ENCODE measurements at places on chromosomes 6 and 20.

- DNase-seq: no peak
Measured at GRCh38 chr6:53767941-53768340, 26.9 kb upstream of the LRRC1 start.

GRCh38 chr20:14724468-14724867 is 387.1 kb upstream of the FLRT3 start:
- no peak for DNase-seq

- no peak for DNase-seq
Measured at GRCh38 chr6:63295553-63296194, 24.1 kb downstream of the LGSN start.

GRCh38 chr20:33594743-33595142 is 67.4 kb upstream of the C20orf144 start:
- no peak for DNase-seq

DNA sequence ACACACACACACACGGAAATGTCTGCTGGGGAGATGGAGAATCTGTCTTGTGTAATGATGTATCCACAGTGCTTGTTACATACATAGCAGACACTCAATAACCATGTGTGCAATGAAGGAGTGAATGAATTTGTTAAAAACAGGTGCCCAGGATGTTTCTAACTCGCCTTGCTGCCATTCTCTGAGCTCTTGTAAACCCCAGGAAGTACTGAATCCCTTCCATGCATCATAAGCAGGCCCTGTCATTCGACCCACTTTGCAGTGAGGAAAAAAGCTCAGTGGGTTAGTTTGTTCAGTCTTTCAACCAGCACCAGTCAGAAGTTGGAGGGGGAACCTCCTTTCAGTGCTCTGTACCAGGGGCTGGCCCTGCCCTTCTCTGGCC is 1.4 kb upstream of the KCNK5 start:
- no peak for DNase-seq

DNA sequence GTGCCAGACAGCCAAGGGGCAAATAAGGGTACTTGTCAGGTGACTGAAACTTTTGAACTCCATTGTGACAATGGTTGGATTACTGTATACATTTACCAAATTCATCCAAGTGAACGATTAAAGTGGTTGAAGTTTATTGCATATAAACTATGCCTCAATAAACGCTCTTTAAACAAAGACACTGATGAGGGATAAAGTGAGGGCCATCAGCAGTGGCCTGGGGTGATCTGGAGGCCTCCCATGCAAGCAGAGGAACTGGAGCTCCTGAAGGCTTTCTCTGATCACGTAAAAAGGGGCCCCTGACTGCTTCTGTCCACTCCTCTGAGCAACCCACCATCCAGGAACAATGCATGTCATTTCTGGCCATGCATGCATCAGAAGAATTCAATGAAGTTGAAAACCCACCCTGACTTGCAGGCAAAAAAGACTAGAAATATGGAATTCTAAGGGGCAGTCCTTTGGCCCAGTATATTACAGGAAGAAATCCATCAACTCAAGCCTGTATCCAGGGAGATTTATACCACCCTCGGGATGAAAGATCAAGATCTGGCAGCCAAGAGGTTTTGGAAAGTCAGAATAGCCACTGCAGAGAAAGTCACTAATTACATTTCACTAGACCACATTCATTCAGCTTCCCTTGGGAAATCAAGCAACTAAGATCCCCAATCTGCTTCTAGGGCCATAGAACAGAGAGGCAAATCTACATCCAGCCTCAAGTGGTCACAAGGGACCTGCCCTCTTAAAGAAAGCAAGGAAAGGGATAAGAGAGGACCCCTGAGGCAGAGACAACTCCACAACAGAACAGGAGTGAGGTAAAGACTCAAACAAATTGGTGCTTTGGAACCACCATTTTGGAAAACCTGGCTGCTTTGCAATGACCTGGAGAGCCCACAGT is 31.7 kb upstream of the RAB22A start:
- DNase-seq: no peak

DNA sequence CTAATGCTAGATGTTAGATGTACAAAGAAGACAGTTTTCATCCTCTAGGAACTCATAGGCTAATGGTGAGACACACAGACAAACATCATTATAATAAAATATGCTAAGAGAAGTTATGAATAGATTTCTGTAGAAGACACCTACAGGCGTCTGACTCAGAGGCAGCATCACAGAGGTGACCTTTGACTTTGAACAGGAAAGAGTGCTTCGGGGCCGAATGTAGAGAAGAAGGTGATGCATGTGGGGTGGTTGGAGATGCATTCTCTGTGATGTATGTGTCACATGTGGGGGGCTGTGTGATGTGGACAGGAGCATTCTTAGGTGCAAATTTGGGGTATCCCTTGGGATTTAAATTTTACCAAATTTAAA is 6.8 kb downstream of the GUCA1A start:
- no peak for DNase-seq

- no peak for DNase-seq
Measured at GRCh38 chr6:2611092-2611491, 139.6 kb downstream of the MYLK4 start.

DNA sequence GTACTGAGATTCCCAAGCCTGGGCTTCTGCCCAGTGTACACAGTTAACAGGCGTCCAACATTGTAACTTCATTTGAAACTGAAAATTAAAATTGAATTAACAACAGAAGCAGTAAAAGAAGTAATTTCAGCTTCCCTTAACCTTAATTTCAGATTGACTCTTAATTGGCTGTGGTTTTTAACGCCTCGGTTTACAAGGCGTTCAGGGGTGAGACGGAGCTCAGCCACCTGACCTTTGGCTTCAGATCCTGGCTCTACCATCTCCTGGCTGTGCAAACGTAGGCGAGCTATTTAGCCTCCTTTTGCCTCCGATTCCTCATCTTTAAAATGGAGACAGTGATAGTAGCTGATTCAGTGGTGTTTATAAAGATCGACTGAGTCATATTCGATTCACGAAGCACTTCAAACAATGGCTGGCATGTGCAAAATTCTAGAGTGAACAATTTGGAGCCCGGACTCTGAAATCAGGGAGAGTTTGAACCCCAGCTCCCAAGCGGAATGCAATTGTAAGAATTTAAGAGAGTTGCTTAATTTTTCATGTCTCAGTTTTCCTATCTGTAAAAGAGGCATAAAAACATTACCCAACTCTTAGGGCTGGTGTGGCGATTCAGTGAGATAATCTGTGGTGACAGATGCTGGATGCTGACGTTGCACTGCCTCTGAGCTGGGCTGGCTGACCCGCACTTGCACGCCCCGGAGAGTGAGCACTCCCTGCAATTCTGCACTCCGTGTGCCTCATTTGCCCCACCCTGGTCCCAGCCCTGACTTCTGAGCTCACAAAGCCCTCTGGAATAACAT is 23.5 kb upstream of the OCSTAMP start:
- DNase-seq: peak; percentile 3

DNA sequence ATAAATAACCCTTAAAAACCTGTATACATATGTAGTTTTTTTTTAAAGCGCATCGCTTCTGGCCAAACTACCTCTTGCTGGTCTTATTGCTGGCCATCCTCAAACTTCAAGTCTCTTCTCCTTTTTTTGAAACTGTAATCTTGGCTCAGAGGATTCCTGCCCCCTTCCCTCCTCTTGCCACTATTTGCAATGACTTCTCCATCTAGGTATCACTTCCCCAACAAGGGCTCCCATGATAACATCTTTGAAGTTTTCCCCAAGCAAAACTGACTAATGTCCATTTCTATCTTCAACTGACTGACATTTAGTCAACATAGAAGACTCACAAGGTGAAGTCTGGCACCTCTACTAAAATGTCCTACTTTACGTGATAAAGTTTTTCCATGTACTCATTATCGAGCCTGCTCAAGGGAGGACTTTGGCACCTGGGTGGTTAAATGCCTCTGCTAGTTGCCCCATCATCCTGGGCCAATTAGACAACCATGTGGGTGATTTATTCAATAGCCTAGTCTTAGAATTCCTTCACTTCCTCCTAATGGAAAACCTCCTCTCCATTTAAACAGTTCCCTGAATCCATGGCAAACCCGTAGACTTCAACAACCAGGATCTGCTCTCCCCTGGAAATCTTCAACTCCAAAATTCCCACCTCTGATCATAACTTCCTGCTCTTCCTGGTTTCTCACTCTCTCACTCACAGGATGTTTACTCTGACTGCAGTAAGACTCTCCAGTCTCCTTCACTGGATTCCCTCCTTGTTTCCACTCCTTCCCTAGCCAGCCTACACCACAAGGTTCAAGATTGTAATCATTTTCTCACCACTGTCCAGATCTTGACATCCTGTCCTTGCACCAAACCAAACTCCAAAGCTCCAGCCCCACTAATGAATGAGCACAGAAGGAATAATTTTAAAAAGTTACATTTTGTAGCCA is 9.4 kb upstream of the PLAGL1 start:
- DNase-seq: no peak

DNA sequence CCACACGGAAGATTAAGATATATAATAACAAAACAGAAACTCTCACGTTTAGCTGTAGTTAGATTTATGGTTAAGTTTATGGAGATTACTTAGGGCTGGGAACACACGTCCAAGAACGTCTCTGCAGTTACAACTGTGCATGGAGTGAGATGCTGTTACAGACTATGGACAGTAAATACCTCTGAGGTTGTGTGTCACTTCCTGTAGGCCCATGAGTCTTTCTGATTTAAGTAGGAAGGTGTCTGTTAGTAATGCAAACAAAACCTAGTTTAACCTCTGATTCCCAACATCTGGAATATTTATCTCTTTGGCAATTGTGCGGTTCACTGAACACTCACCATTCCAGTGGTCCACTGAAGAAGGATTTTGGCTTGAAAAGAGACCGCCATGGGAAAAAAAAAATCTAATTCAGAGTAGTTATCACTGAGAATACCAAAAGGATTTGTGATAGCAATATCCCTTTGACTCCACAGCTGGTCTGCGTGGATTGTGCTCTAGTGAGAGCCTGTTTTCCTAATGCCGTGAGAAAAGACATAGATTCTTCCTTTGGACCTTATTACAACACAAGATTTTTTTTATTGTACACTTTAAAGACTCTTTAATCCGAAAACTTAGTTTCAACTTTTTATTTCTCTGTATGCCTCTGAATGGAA is 478.2 kb upstream of the CITED2 start:
- no peak for DNase-seq

DNA sequence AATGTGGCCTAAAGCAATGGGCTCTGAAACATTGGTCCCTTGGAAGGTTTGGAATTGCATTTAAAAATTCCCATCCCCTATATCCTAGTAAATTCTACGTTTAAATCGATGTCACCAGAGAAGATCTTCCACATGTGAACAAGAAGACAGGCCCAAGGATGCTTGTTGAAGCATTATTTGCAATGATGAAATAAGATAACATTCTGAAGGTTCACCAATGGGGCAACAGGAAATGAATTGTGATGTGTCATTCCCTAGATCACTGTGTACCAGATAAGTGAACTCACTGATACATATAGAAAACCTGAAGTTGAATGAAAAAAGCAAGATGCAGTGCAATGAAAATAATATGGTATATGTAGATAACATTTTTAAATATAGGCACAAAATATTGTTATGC is 464.3 kb upstream of the BTBD3 start:
- peak; percentile 15 for DNase-seq

DNA sequence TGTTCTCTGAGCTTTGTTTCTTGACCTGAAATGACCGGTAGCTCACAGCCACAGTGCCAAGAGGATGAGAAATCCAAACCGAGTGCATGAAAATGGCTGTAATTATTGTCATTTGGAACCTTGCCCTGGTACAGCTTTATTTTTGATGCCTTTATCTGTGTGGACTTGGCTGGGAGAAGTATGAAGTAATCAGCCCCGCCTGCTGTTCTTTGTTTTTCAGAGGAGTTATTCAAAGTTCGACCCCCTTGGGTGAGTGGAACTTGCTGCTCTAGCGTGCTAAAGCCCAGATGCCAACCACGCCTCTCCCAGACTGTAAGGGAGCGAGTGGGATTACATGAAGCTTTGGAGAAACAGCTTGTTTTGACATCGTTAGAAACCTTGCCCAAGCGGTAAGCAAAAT is 48.3 kb downstream of the ECT2L start:
- DNase-seq: no peak

DNA sequence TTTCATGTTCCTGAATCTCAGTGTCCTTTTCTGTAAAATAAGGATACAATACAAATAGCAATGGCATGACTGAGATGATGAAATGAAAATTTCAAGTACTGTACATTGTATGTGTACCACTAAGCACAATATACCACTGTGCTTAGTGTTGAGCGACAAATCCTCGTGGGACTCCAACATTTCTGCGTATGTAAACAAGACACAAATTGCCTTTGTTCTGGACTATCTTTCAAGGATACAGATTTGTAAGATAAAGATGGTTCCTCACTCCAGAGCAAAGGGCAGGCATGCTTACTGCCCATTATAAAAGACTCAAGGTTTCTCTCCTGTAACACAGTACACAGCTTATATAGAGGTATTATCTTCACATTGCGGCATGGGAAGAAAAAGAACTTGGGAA is 6.0 kb downstream of the RARS2 start:
- no peak for DNase-seq

- no peak for DNase-seq
Measured at GRCh38 chr6:74431873-74432580, 736.0 kb downstream of the CD109 start.

DNA sequence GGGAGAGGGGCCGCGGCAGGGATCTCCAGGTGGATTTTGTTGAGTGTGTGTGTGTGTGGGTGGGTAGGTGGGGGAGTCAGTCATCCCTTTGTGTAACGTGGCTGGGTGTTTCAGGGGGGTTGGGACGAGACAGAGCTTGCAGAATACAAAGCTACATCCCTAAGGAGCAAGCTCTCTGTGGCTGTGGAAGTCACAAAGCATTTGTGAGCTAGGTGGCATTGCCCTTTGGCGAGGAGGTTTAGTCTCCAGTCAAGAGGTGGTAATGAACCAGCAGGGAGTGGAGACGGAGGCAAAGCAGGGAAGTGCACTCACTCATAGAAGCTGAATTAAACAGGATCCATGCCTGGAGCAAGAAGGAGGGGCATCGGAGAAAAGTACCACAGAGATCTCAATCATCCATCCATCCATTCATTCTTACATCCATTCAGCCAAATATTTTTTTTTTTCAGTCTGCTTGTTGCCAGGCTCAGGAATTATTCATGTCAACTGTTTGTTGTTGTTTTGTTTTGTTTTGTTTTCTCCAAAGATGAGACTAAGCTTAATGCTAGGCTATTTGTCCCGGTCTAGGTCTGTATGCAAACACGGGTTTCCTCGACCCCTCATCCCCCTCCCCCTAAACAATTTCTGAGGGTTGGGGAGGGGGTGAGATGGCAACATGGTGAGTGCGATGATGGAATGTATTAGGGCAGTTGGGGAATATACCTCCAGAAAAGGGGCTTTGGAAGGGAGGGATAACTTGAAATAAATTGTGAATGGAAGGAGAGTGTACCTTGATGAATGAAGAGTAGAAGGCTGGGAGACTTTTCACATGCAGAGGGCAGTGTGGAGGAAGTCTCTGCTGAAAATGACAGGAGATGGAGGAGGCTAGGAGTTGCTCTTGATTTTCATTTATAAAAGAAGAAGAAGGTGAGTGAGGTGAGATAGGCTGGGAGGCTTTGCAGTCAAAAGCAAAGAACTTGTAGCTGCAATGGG is 1.0 kb downstream of the HCRTR2 start:
- no peak for DNase-seq

DNA sequence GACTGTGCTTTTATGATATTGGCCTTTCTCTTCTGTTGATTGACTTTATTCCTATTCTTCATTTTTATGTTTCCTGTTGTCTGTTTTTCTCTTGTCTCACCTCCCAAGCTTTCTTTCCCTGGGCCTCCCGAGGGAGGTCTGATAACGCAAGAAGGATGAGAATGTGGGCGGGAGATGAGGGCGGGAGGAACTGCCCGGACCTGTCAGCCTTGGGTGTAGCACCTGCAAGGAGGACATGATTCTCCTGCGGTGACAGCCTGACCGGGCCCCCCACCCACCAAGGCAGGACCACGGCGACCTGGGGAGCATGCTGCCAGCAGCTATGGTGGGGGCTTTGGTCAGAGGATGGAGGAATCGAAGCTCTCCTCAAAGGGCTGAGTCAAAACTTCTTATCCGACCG is 86.9 kb downstream of the PLEKHG1 start:
- DNase-seq: no peak
